T-helper 2 cell (primary cell): ENCODE measurements at places on chromosomes 2 and 18.

GRCh38 chr18:3713166-3713565 is 263.2 kb downstream of the TGIF1 start:
- DNase-seq: no peak

- DNase-seq: no peak
These were observed 61.0 kb upstream of the NFE2L2 start for GRCh38 chr2:177325554-177325953.

- DNase-seq: no peak
These were observed 257.9 kb downstream of the DYSF start for GRCh38 chr2:71711133-71711855.

DNA sequence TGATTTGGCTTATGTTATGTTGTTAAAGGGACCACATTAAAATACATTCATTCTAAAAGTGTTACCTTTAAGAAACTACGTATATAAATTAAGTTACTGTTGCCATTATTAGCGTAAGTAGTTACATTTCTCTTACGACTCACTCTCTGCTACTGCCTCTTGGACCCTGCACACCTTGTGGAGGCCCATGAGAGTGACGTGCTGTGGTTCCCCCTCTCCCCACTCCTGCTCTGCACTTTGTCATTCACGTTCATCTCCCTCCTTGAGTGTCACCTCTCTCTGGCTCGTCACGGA is 830 bp upstream of the MERTK start:
- DNase-seq: no peak

GRCh38 chr2:68969736-68970490 is 4.5 kb upstream of the GKN1 start:
- no peak for DNase-seq
